Activated T-helper 1 cell treated with anti-CD3 and anti-CD28 coated beads, Interleukin-12 subunit alpha, Interleukin-12 subunit beta, Interleukin-2, Interleukin-4 antibody, amounts not matched to agents 30 ng/mL and 10 ng/mL and 1 ng/mL, durations not matched to agents 14 hours and 24 hours and 36 hours (primary cell): ENCODE measurements at places on chromosomes 11 and 22.

DNA sequence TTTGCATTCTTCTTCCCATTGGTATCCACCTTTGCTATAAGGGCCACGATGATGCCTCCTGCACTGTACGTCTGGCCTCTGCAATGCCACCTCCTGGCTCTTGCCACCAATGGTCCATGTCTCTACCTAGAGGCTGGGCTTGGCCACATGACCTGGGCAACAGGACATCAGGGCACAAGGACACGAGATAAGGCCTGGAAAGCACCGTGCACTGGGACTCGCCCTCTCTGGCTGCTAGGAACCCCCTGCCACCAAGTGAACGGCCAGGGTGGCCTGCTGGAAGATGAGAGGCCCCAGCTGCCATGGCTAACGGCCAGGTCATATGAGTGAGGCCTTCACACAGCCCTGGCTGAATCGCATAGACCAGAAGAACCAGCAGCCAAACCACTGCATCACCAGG is 87.4 kb downstream of the TRMU start:
- no peak for DNase-seq

DNA sequence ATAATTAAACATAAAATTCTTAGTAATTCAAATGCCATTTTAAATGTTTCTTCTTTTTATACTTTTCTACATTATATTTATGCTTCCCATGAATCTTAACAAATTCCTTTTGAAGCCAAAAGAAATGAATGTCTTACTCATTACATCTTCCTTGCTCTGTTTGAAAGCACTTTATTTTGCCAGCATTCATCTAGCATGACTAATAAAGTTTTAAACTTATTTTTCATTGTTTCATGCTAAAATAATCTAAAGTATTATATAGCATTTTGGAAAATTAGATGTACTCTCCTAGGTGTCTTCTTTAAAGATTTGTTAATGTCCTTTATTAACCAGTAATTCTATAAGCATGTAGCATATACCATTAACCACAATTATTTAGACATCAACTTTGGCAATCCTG is 9.7 kb upstream of the PIWIL4 start:
- DNase-seq, result no peak

- no peak for DNase-seq
These were observed 266.5 kb upstream of the MTNR1B start for GRCh38 chr11:92702805-92703448.

DNA sequence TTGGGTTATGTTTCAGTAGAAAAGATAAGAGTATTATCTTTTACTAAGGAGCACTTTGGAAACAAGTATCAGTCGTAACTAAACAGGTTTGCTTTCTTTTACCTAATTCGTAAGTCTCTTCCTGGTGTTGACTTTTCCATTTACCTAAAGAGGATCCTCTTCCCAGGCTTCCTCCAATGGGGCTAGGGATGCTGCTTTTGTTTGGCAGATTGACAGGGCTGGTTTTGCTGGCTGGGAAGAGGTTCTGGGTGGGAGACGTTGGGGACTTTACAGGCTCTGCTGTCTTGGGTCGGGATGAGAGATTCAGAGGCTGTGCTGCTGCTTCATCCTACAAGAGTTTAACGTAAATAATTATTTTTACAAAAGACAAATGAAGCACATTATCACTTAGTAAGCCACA is 306.7 kb downstream of the SOX6 start:
- no peak for DNase-seq

DNA sequence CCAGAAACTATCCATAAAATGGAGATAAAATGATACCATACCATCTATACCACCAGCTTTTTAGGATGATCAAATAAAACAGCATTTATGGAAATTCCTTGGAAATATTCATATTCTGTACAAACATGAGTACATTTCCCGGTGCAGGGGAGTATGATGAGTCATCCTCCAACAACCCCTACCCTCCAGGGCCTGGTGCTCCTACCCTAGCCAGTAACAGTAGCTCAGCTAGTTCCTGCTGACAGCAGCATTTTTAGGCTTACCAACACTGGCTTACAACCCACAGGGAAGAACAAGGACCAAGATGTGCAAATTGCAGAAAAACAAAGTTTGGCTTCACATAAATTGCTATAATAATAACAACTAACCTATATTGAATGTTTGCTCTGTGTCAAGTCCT is 406.2 kb upstream of the CADM1 start:
- no peak for DNase-seq

DNA sequence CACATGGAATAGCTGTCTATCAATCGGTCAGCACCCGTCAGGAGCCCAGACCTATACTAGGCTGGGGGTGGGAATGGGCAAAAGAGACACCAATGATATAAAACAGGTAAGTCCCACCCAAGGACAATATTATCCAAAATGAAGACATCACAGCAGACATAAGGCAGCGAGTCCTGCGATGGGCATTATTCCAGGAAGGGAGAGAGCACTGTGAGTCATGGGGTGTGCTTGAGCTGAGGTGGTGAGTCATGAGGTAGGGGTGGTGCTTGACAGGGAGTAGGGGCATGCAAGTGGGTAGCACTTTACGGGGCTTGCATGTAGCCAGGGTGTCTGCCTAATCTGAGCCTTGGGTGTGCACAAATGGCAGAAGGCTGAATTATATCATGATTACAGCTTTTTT is 605.0 kb upstream of the CADM1 start:
- no peak for DNase-seq

GRCh38 chr11:69563946-69564775 is 76.8 kb upstream of the CCND1 start:
- no peak for DNase-seq

DNA sequence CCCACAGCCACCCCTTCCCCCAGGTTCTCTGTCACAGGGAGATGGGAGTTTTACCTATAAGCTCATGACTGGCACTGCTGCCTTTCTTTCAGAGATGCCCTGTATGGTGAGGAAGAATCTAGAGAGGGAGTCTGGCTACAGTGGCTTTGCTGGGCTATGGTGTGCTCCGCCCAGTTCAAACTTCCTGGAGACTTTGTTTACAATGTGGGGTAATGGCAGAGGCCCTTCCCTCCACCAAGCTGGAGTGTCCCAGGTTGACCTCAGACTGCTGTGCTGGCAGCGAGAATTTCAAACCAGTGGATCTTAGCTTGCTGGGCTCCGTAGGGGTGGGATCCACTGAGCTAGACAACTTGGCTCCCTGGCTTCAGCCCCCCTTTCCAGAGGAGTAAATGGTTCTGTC is 143.5 kb downstream of the MSANTD4 start:
- DNase-seq, result no peak

DNA sequence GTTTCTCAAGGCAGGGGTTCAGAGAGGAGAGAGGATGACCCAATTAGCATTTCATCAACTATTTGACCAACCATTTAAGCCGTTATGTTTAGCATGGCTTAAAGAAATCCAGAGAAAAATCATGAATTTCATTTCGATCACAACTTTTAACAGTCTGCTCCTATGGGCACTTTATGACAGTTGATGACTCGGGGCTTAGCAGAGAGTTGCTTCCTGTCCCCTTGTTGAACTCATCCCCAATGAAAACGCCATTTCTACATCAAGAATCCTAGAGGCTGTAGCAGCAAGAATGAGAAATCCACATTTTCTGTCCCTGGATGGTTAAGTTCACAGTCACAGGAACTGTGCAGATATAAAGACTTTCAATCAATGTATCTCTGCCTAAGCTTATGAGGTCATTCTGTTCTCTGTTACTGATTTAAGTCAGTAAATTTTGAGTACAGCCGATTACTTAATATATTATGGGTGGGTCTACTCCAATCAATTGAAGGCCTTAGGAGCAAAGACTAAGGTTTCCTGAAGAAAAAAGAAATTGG is 81.1 kb downstream of the BDNF start:
- no peak for DNase-seq

GRCh38 chr11:22807855-22808570 is 21.6 kb downstream of the SVIP start:
- no peak for DNase-seq

DNA sequence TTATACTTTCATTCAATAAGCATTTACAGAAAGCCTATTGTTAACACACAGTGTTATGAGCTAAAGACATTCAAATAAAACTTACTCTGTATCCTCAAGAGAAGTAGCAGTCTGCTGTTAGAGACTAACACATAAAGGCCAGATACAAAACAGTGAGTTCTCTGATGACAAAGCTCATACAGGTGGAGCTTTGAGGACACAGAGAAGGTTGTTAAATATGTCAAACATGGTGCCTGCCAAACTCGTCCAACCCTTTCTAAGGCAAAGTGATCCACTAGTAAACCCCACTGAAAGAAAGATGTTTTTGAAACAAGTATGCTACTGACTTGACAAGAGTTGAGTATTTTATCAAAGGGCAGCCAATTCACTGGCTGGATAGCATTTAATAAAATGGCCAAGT is 70.1 kb downstream of the C2CD3 start:
- DNase-seq, result no peak

- no peak for DNase-seq
These were observed 41.4 kb downstream of the PANX1 start for GRCh38 chr11:94169930-94170545.

- no peak for DNase-seq
These were observed 112.8 kb upstream of the C11orf87 start for GRCh38 chr11:109309153-109309552.

GRCh38 chr11:100105982-100106358 is 581.1 kb upstream of the ARHGAP42 start:
- no peak for DNase-seq

GRCh38 chr22:30398685-30399680 is 2.2 kb downstream of the SEC14L2 start:
- DNase-seq, result no peak

- no peak for DNase-seq
These were observed 415.3 kb upstream of the CADM1 start for GRCh38 chr11:115919341-115920091.

DNA sequence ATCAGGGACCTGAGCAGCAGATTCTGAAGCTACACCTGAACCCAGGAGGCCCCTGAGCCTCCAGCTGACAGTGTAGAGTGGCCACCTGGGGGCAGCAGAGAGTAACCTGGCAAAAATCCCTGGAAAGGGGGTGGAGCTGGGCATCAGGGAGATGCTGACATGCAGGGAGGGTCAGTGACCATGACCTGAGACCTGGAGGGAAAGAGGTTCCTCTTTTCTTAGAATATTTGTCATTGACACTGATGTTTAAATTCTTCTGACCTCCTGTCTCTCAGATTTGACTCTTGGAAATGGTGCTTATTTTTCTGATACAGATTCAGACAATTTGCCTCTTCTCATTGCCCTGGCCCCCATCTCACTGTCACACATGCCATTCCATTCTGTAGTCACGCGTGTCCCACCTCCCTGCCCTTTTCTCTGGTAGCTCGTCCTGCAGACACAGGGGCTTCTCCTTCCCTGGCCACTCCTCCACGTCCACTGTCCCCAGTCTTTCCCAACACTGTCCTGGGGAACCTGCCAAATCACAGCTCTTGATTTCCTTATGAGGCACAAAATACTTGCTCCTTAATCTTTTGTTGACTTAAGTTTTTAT is 117.2 kb upstream of the IGLL5 start:
- peak; percentile 15 for DNase-seq
